ENCODE measurements at places on chromosomes 2 and 18. TPM values are rescaled to one million over a fixed set of nuclear protein-coding genes. Genes with fewer than 3 reads are reported as not detected.

CD8B2 gene
- not detected for total RNA-seq

MBD2 gene
- 28.2 TPM for total RNA-seq

TTN gene
- 12.1 TPM for total RNA-seq

SPATA3 gene
- total RNA-seq = not detected

UGT1A3 gene
- not detected for total RNA-seq

SEMA4C gene
- 68.8 TPM for total RNA-seq

RESP18 gene
- not detected for total RNA-seq

TBR1 gene
- total RNA-seq = not detected

PLA2R1 gene
- 19.7 TPM for total RNA-seq

GTF3C2 gene
- total RNA-seq = 29.3 TPM

ATP6V1B1 gene
- total RNA-seq = 1.9 TPM

COL4A3 gene
- 0.68 TPM for total RNA-seq

MROH2A gene
- not detected for total RNA-seq

DNA sequence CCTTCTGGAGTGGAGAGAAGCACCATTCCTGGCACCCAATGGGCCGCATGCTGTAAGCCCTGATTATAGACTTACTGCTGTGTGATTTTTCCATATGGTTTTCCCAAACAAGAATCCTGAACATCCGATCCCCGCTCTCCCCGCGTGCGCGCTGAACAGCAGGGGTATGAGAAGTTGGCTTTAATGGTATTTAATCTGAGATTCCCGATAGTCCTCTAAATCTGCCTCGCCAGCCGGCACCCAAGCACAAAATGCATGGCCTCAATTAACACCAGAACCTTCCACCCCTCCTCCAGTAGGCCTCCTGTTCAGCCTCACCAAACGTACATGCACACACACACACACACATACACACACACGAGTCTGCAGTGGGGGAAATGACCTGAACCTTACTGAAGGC, 480.3 kb downstream of the BCL11A start:
- no peaks in the 10 kb centered on the region for H3K4me1 ChIP-seq
- no peaks in the 10 kb centered on the region for H3K27me3 ChIP-seq
- H3K27ac ChIP-seq = no peak overlapping the region
- H3K36me3 ChIP-seq = no peaks in the 10 kb centered on the region

DNA sequence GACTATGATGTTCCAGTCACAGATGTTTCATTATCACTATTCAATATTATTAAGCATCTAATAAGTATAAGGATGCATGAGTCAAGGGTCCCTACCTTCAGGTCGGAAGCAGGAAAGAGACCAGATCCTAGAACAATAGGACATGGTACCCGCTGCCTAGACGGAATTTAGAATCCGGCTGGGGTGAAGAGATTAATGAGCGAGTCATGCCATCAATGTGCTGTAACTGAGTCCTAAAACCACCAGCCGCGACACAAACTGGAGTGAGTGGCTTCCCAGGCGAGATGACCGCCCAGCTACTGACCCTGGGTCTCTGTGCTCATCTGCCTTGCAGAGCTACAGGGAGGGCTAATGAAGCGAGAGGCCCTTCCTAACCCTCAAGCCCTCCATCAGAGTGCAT, 73.6 kb downstream of the DNMT3A start:
- H3K27ac ChIP-seq = no peak overlapping the region
- H3K4me3 ChIP-seq = no peak overlapping the region
- peaks cover 4% of the 10 kb centered on the region for H3K36me3 ChIP-seq

DNA sequence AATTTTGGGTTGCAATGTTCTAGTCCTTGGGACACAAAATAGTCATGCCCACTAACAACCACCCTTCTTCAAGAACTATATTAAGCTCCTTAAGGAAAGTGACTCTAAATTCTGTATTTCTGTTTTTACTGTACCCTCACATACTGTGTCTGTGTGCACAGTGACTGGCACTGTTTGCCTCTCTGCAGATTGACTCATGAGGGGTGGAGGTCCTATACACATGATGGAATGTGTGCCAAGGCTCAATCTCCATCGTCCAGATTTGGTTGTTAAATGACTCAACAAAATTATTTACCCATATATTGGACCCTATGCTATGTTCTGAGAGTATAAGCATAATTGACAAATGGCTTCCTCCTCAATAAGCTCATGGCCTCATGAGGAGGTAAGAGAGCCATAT, 126.6 kb upstream of the CWC22 start:
- no peaks in the 10 kb centered on the region for H3K4me1 ChIP-seq
- DNase-seq = no peak
- no peaks in the 10 kb centered on the region for H3K36me3 ChIP-seq

DNA sequence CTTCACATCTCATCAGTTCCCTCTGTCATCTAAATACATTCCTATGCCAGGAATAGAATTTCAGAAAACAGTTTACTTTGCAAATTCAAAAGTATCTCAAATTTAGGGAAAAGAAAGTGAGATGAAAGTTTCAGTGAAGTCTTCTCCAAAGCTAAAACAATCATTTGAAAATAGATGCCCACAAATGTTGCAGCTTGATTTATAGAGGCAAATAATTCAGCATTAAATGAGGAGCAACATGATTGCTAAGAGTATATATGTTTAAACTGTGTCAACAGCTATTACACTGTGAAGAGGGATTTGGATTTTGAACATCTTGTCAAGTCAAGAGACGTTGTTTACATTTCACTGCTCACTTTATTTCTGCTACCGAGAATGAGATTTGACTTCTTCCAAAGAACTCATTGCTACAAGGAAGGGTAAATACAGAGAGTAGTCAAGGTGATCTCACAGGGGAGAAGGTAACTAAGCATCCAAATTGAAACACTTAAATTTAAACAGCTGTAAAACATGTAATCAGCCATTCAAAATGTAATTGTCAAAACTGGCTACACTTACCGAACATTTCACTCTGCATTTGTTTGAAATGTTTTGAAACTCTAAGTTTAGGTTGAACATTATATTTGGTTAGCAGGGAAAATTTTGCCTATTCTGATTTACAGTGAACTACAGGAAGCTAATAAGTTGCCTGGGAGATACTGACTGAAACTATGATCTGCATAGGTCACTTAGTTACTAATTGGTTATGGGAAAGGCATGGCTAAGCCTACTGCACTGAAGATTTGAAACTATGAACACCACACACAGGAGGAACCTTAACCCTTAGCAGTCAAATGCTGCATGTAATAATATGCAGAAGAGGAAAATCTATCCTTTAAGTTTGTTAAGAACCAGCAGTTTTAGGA, 33.2 kb upstream of the GALNT3 start:
- H3K27me3 ChIP-seq = no peaks in the 10 kb centered on the region
- H3K36me3 ChIP-seq = no peaks in the 10 kb centered on the region
- no peak for DNase-seq
- no peaks in the 10 kb centered on the region for H3K4me1 ChIP-seq
- H3K4me3 ChIP-seq = no peak overlapping the region

DNA sequence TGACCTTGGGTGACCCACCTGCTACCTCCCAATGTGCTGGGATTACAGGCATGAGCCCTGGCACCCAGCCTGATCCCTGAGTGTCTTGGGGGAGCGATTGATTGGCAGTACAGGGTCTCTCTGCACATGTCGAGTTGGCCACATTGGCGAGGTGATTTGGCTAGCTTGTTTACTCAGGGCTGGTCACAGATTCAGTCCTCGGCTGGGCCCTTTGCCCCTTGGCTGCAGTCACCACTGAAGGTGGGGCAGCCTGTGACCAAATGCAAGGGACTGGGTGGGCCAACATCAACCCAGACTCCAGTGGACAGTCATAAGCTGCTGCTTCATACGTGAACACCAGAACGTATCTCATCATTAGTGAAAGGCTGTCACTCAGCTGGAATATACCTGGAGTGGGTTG, 114.9 kb downstream of the ZNF532 start:
- peaks cover 64% of the 10 kb centered on the region for H3K36me3 ChIP-seq
- DNase-seq = no peak
- H3K4me3 ChIP-seq = no peak overlapping the region
- H3K27me3 ChIP-seq = no peaks in the 10 kb centered on the region
- no peaks in the 10 kb centered on the region for H3K4me1 ChIP-seq

DNA sequence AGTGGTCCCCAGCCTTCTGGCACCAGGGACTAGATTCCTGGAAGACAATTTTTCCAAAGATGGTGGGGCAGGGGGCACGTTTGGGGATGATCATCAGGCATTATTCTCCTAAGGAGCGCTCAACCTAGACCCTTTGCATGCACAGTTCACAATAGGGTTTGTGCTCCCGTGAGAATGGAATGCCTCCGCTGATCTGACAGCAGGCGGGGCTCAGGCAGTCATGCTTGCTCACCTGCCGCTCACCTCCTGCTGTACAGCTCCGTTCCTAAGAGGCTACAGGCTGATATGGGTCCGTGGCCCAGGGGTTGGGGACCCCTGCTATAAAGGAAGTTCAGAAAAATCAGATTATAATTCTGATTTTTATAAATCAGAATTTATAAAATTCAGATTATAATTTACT, 22.3 kb upstream of the TYMS start:
- DNase-seq = no peak
- H3K4me1 ChIP-seq = no peaks in the 10 kb centered on the region
- no peak overlapping the region for H3K4me3 ChIP-seq
- H3K27ac ChIP-seq = no peak overlapping the region
- H3K36me3 ChIP-seq = no peaks in the 10 kb centered on the region
- H3K27me3 ChIP-seq = no peaks in the 10 kb centered on the region

DNA sequence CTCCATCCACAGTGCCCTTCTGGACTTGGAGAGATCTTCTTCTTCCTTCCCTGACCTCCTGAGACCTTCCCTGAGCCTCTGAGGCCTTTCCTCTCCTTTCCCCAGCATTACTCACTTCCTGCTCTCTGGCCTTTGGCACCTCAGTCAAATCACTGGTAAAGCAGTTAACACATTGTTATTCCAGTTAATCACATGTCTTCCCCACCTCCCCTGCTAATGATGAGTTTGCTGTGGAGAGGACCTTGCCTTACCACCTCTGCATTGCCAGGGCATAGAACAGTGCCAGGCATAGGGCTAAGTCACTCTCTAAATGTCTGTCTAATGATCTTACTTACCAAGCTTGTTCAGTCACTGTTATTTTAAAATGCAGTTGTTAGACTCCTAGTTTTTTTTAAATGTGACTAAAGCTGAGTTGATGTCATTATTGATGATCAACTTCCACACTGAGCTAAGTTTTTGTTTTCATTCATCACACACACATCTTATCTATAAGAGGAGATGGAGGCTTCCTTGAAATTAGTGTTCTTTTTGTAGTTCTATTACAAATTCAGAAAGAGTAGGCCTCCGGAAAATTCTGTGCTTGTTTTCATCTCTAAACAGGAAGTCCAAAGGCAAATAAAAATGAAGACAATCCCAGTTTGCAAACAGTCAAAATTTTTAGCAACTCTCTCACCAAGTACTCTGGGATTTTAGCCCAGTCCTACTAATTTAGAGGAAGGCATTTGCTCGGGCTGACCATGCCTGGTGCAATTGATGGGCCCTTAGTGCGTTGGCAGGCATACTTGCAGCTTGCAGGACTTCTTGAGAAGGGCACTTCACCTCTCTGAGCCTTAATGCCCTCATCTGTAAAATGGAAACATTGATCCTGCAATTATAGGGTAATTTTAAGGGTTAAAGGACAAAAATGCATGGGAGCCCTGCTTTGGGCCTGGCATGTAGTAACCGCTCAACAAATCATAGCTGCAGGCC, 113.7 kb upstream of the SPRED2 start:
- no peak overlapping the region for H3K4me3 ChIP-seq
- no peaks in the 10 kb centered on the region for H3K36me3 ChIP-seq
- H3K27ac ChIP-seq = no peak overlapping the region
- no peaks in the 10 kb centered on the region for H3K4me1 ChIP-seq
- H3K27me3 ChIP-seq = no peaks in the 10 kb centered on the region
- no peak for DNase-seq

DNA sequence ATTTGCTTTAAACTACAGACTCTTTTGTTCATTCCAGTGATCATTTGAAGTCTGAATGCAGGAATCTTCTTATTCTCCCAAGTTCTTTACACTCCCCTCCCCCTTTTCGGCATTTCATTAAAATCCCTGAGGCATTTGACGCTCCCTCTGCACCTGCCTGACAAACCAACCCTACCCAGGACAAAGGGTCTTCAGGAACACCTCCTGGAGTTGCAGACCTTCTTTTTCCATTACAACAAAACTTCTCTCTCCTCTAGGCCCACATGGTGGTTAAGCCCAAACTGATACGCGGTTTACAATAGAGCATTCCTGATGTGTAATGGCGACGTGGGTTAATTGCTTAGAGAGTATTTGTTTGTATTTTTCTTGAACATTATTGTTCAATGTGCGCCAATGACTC, 367.4 kb downstream of the FBXO15 start:
- DNase-seq = no peak
- no peak overlapping the region for H3K27ac ChIP-seq
- no peaks in the 10 kb centered on the region for H3K27me3 ChIP-seq
- no peaks in the 10 kb centered on the region for H3K36me3 ChIP-seq

- DNase-seq = no peak
- H3K4me3 ChIP-seq = no peak overlapping the region
- no peak overlapping the region for H3K27ac ChIP-seq
- no peaks in the 10 kb centered on the region for H3K27me3 ChIP-seq
- no peaks in the 10 kb centered on the region for H3K36me3 ChIP-seq
Measured at GRCh38 chr2:211241891-211242290, 685.5 kb downstream of the CPS1 start.

GRCh38 chr18:74861154-74861553, 263.5 kb downstream of the ZNF407 start:
- no peak for DNase-seq
- H3K4me1 ChIP-seq = peaks cover 13% of the 10 kb centered on the region
- H3K4me3 ChIP-seq = no peak overlapping the region
- H3K27ac ChIP-seq = peak overlapping the region; percentile 33
- H3K36me3 ChIP-seq = no peaks in the 10 kb centered on the region

GRCh38 chr18:62612776-62613175, 90.0 kb downstream of the ZCCHC2 start:
- no peak for DNase-seq
- no peak overlapping the region for H3K27ac ChIP-seq
- H3K27me3 ChIP-seq = no peaks in the 10 kb centered on the region

- H3K36me3 ChIP-seq = no peaks in the 10 kb centered on the region
- H3K27me3 ChIP-seq = no peaks in the 10 kb centered on the region
- peaks cover 14% of the 10 kb centered on the region for H3K4me1 ChIP-seq
- no peak overlapping the region for H3K4me3 ChIP-seq
- DNase-seq = no peak
- H3K27ac ChIP-seq = no peak overlapping the region
Measured at GRCh38 chr2:130824492-130825061, 12.1 kb upstream of the ARHGEF4 start.

DNA sequence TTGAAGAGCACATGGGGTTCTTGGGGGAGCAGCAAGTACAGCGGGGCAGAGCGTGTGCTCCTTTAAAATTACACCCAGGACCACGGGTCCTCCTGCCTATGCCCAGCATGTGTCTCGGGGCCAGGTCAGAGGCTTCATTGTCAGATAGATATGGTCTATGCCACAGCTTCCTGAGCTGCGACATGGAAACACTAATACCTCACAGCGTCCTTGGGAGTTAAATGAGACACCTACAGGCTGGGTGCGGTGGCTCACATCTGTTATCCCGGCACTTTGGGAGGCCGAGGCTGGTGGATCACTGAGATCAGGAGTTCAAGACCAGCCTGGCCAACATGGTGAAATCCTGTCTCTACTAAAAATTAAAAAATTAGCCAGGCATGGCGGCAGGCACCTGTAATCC, 110.8 kb upstream of the ATL2 start:
- H3K27me3 ChIP-seq = no peaks in the 10 kb centered on the region
- no peaks in the 10 kb centered on the region for H3K4me1 ChIP-seq
- H3K27ac ChIP-seq = no peak overlapping the region
- no peak overlapping the region for H3K4me3 ChIP-seq

- H3K4me3 ChIP-seq = no peak overlapping the region
- no peaks in the 10 kb centered on the region for H3K4me1 ChIP-seq
- no peak for DNase-seq
- no peak overlapping the region for H3K27ac ChIP-seq
- peaks cover 21% of the 10 kb centered on the region for H3K27me3 ChIP-seq
- no peaks in the 10 kb centered on the region for H3K36me3 ChIP-seq
Measured at GRCh38 chr2:25159949-25160348, 8.4 kb downstream of the POMC start.

GRCh38 chr2:26769089-26769761, 5.1 kb downstream of the SLC35F6 start:
- no peaks in the 10 kb centered on the region for H3K27me3 ChIP-seq
- peaks cover 68% of the 10 kb centered on the region for H3K4me1 ChIP-seq
